AG09319 (cell line): ENCODE measurements at places on chromosomes 11 and 22.
A peak's percentile ranks its signal among the peaks of the same experiment; 100 is the strongest.

DNA sequence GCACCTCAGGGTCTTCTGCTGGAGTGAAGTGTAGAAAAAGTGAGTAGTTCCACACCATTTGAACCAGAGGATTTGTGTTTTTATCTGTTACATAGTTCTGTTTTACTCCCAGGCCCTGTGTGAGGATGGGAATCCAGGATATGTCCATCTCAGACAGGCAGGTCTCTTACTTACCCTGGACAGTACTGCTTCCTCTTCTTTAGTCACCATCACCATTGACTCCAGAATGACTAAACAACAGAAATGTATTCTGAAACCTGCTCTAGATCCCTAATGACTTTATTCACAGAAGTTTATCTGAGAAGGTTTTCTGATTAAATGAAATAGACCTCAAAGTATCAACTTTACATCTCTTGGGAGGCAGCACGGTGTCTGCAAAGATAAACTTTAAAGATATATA lies 33.6 kb downstream of the CYP2R1 start:
- no peak for DNase-seq

DNA sequence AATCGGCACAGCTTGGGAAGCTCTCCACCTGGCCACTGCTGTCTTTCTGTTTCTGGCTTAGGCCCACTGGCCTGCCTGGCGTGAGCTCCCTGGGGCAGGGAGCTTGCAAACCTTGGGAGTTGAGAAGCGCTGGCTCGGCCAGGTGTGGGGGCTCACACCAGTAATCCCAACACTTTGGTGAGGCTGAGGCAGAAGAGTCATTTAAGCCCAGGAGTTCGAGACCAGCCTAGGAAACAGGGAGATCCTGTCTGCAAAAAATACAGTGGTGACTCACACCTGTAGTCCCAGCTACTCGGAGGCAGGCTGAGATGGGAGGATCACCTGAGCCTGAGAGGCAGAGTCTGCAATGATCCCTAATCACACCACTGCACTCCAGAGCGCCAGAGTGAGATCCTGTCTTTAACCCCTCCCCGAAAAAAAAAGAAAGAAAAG lies 4.0 kb downstream of the AP5B1 start:
- DNase-seq = no peak

DNA sequence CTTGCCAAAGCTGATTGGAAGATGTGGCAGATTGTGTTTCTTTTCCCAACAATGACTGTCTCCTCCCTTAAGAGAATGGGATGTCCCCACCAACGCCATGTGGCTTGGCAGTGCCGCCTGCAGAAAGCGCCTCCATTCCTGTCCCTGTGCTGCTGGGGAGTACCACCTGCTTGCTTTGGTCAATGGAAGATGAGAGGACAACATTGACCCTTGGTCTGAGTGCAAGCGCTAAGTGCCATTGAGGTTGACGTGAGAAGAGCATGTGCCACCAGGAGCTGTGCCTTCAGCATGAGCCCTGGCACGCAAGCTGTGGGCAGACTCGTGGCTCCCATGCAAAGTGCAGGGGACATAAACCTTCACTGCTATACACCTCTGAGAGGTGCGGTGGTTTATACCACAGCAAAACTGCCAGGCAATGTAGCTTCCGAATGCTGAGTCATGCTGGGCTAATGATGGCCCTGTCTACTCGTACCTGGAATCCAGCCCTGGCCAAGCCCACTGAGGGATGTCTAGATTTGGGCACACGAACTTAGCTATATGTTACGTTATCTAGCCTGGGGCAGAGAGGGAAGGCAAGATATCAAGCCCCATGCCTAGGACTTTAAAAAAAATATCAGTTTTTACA lies 41.9 kb downstream of the MYEOV start:
- DNase-seq = no peak

- DNase-seq = no peak
These were observed 37.5 kb upstream of the TSKU start for GRCh38 chr11:76745561-76746207.

- no peak for DNase-seq
These were observed 49.6 kb downstream of the NUP98 start for GRCh38 chr11:3747704-3748103.

- peak; percentile 14 for DNase-seq
These were observed at the start of gene ZNF280B for GRCh38 chr22:22508274-22509176. ZNF280B (minus strand) TSS chr22:22508742; CDS start chr22:22489398, 19,344 bp downstream.

DNA sequence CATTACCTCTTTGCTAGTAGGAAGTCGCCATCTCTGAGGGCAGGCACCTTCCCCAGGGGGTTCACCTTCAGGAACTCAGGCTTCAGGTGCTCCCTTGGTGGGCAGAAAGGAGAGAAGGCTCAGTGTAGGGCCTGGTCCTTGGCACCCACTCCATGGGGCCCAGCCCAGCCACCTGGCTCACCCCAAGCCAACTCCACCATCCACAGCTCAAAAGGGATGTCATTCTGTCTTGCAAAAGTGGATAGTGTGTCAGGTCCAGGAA lies 2.7 kb upstream of the GSTT4 start:
- no peak for DNase-seq

GRCh38 chr11:724049-724777 lies 18.2 kb downstream of the EPS8L2 start:
- DNase-seq = no peak

DNA sequence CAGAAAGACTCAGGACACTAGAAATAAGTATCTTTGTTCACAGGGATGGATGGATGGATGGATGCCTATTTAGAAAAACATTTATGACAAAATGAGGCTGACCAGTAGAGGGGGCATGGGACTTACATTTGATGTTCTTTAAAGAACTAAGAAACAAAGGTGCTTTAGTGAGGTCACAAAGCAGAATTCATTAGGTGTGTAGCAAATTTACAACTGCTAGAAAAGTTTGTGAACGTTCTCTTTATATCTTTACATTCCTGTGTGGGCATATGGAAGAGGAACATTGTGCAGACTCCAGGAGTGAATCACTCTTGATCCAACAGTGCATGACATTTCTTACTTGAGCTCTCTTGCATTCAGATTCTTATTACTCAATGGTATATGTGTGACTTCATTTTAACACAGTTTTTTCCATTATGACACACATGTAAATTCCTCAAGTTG lies 15.8 kb upstream of the SIK2 start:
- DNase-seq = no peak
